ENCODE measurements at places on chromosomes 4 and X. TPM values are rescaled to one million over a fixed set of nuclear protein-coding genes. Genes with fewer than 3 reads are reported as not detected.
A peak's percentile ranks its signal among the peaks of the same experiment; 100 is the strongest.

Gene NXF2B
- total RNA-seq, result not detected

Gene CXorf49B
- not detected for total RNA-seq

Gene MBTPS2
- total RNA-seq, result 13.8 TPM

Gene KIT
- 23.2 TPM for total RNA-seq

Gene EREG
- total RNA-seq, result 3.3 TPM

Gene AMBN
- not detected for total RNA-seq

Gene TMPRSS11B
- not detected for total RNA-seq

DNA sequence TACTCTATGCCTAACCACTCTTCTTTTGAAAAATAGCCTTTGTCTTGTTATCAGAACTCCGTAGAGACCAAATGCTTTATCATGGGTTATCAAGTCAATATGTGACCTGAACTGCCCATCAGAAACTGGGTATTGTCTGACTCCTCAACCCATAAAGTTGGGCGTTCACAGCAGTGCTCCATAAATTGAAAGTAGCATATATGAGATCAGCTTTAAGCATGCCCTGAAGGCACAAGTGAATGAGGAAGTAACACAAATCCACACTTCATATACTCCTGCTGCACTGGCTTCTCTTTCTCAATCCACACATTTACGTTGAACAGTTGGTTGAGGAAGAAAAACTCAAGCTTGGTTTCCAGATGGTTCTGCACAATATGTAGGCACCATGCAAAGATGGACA lies 1106.0 kb downstream of the STIM2 start:
- no peaks in the 10 kb centered on the region for H3K27me3 ChIP-seq
- H3K4me1 ChIP-seq, result no peaks in the 10 kb centered on the region
- H3K36me3 ChIP-seq, result no peaks in the 10 kb centered on the region
- DNase-seq, result no peak
- no peak overlapping the region for H3K27ac ChIP-seq

- peaks cover 3% of the 10 kb centered on the region for H3K36me3 ChIP-seq
- H3K27me3 ChIP-seq, result no peaks in the 10 kb centered on the region
- DNase-seq, result no peak
Observed at GRCh38 chr4:47531241-47531953, 46.3 kb downstream of the ATP10D start.

GRCh38 chr4:93243262-93243661 lies 585.3 kb upstream of the ATOH1 start:
- no peak for DNase-seq
- H3K4me1 ChIP-seq, result no peaks in the 10 kb centered on the region
- no peaks in the 10 kb centered on the region for H3K36me3 ChIP-seq

DNA sequence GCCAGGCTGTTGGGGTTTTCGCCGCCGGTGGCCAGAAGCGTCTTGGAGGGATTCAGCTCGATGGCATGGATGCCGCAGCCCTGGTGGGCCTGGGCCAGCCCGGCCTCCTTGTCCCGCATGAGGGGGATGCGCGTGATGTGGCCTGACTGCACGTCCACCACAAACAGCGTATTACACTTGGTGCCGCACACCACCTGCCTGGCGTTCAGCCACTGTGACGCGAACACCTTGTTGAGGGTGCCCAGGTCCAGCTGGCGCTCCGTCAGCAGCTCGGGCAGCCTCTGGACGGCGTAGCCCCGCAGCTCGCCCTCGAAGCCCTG lies 728 bp downstream of the DCAF12L2 start:
- H3K4me3 ChIP-seq, result peak overlapping the region; percentile 40
- DNase-seq, result no peak
- no peaks in the 10 kb centered on the region for H3K27me3 ChIP-seq
- no peaks in the 10 kb centered on the region for H3K36me3 ChIP-seq

DNA sequence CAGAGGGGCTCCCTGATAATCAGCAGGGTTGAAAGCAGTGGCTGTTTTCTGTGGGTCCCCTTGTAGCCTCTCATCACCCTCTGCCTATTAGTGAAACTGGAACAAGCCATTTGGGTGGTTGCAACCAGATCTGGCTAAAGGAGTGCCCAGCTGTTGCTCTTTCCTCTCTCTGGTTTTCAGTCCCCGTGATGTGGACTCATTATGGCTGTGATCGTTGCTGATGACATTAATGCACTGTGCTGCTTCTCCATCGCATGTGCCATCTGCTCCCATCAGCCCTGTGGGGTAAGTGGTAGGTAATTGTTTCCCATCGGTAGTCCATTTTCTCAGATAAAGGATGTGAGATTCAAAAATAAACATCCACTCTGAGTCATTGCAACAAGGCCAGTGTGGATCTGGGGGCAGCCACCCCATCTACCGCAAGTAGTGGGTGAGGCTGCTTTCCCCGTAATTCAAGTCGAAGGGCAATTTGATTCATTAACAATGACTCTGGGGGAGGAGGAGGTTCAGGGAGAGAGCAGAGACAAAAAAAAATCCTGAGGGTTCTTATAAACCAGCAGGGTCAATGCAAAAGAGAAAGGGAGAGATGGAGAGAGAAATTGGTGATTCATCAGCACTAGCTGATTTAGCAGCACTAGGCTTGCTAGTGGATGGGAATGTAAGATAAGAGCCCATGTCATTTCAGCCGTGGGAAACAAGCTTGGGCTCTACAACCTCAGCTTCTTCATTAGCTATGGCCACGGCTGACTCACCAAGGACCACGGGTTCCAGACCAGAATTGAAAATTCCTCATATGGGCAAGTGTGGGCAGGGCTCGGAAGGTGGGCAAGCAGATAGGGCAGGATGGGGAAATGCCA lies 357.8 kb downstream of the MID1IP1 start:
- peaks cover 63% of the 10 kb centered on the region for H3K27me3 ChIP-seq
- H3K27ac ChIP-seq, result no peak overlapping the region
- H3K4me3 ChIP-seq, result no peak overlapping the region
- no peaks in the 10 kb centered on the region for H3K4me1 ChIP-seq
- DNase-seq, result no peak
- H3K36me3 ChIP-seq, result no peaks in the 10 kb centered on the region

DNA sequence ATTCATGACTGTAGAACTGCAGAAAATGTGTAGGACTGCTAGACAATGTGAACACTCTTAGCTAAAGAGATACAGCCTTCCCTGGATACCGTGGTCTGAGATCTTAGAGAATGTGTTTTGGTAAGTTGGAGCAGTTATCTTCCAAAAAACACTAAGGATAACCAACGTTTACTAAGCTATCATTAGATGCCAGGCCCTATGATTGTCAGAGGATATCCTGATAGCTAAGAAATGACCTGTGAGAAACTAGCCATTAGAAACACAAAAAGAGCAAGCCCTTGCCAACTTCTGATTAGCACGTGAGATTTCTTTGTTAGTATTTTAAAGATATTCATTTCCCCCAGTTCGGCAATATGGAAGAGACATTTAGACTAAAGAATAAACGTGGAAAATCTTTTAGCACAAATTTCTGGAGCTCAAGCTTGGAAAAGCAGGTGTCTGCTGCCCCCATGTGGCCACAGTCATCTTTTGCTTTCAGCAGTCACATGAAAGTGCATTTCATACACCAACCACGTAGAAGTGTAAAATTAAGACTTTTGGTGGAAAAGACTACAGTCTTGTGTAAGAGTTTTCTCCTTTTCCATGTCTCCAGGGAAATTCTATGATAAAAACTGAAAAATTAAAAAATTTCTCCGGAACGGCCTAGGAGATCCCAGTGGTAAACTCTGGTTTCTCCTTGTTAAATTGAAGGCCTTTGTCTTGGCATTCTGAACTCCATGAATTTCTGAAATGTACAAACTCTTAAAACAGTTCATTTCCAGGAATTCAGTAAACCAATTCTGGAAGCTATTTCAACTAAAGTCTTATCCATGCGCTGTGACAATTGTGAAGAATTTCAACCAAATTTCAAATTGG lies 136.4 kb downstream of the ZNF674 start:
- DNase-seq, result peak; percentile 36
- H3K27ac ChIP-seq, result peak overlapping the region; percentile 9
- H3K4me3 ChIP-seq, result no peak overlapping the region
- H3K27me3 ChIP-seq, result peaks cover 13% of the 10 kb centered on the region

- no peak for DNase-seq
- no peaks in the 10 kb centered on the region for H3K4me1 ChIP-seq
- no peaks in the 10 kb centered on the region for H3K27me3 ChIP-seq
- H3K36me3 ChIP-seq, result no peaks in the 10 kb centered on the region
Observed at GRCh38 chr4:83112231-83112630, 2.3 kb downstream of the PLAC8 start.

- H3K4me1 ChIP-seq, result no peaks in the 10 kb centered on the region
- H3K4me3 ChIP-seq, result no peak overlapping the region
- no peaks in the 10 kb centered on the region for H3K27me3 ChIP-seq
Observed at GRCh38 chr4:177517862-177518261, 75.6 kb upstream of the AGA start.

DNA sequence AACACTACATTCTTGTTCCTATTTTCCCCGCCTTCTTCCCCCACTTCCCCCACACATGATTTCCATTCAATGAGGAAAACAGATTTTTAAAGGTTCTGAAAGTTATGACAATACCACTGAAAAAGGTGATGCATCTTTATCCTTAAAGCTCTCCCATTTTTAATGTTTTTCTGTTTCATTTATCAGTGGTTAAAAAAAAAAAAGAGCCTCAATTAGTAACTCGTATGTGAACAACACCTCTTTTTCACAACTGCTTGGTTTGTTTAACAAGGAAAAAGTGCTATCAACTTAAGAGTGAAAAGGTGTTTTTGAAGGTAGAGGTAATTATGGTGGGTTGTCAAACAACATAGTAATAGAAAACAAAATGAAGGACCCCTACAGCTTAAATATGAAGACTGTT lies 8.2 kb upstream of the CAMK2D start:
- no peak for DNase-seq
- H3K4me1 ChIP-seq, result no peaks in the 10 kb centered on the region
- no peaks in the 10 kb centered on the region for H3K27me3 ChIP-seq
- H3K4me3 ChIP-seq, result no peak overlapping the region
- H3K36me3 ChIP-seq, result no peaks in the 10 kb centered on the region
- no peak overlapping the region for H3K27ac ChIP-seq

DNA sequence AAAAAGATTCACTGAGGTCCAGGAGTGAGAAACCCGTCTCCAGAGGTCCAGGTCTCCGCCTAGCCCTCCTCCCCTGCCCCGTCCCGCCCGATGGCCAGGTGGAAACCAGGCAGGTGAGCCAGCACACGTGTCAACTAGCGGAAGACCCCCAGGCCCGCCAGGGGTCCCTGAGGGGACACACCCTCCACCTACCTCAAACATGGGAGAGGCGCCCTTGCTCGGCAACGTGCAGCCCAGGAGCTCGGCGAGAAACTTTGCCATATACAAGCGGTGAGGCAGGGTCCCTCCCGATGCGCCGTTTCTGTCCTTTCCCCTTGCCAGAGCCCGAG lies 330.0 kb downstream of the HNRNPD start:
- H3K36me3 ChIP-seq, result no peaks in the 10 kb centered on the region
- no peak overlapping the region for H3K27ac ChIP-seq
- H3K27me3 ChIP-seq, result no peaks in the 10 kb centered on the region
- DNase-seq, result no peak
- no peaks in the 10 kb centered on the region for H3K4me1 ChIP-seq

GRCh38 chr4:96136056-96136455 lies 296.2 kb downstream of the PDHA2 start:
- no peaks in the 10 kb centered on the region for H3K27me3 ChIP-seq
- no peak for DNase-seq
- H3K36me3 ChIP-seq, result no peaks in the 10 kb centered on the region
- H3K4me3 ChIP-seq, result no peak overlapping the region
- no peak overlapping the region for H3K27ac ChIP-seq

GRCh38 chrX:68872171-68872570 lies 43.4 kb downstream of the EFNB1 start:
- H3K4me3 ChIP-seq, result no peak overlapping the region
- H3K27me3 ChIP-seq, result no peaks in the 10 kb centered on the region
- no peak overlapping the region for H3K27ac ChIP-seq
- no peak for DNase-seq

- H3K27ac ChIP-seq, result no peak overlapping the region
- no peaks in the 10 kb centered on the region for H3K36me3 ChIP-seq
- no peaks in the 10 kb centered on the region for H3K27me3 ChIP-seq
- no peak overlapping the region for H3K4me3 ChIP-seq
- no peaks in the 10 kb centered on the region for H3K4me1 ChIP-seq
- DNase-seq, result no peak
Observed at GRCh38 chr4:11409632-11410031, 19.1 kb downstream of the HS3ST1 start.

- no peaks in the 10 kb centered on the region for H3K36me3 ChIP-seq
- no peak overlapping the region for H3K27ac ChIP-seq
- no peak for DNase-seq
- H3K27me3 ChIP-seq, result no peaks in the 10 kb centered on the region
- H3K4me1 ChIP-seq, result no peaks in the 10 kb centered on the region
Observed at GRCh38 chr4:15361529-15361928, 66.3 kb upstream of the C1QTNF7 start.

DNA sequence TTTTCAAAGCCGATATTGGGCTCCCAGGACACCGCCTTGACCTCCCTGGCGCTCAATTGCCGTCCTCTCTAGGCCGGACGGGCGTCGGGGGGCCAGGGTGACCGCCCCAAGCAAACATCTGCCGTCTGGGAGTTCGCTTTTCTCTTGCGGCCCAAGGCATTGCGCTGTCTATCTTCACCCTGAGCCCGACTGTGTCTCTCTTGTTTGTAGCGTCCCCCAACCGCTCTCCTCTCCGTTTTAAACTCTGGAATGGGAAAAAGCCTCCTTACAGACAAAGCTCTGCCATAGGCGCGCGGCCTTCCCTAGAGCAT lies 551 bp upstream of the ARX start:
- peaks cover 7% of the 10 kb centered on the region for H3K27me3 ChIP-seq
- no peak overlapping the region for H3K4me3 ChIP-seq
- no peak overlapping the region for H3K27ac ChIP-seq
- H3K36me3 ChIP-seq, result no peaks in the 10 kb centered on the region
- H3K4me1 ChIP-seq, result no peaks in the 10 kb centered on the region

- H3K4me3 ChIP-seq, result no peak overlapping the region
- no peaks in the 10 kb centered on the region for H3K36me3 ChIP-seq
- H3K27ac ChIP-seq, result no peak overlapping the region
- no peaks in the 10 kb centered on the region for H3K4me1 ChIP-seq
- no peaks in the 10 kb centered on the region for H3K27me3 ChIP-seq
Observed at GRCh38 chrX:134821901-134822300, 163.6 kb upstream of the PLAC1 start.

GRCh38 chr4:6772223-6772928 lies 10.2 kb upstream of the KIAA0232 start:
- H3K4me3 ChIP-seq, result no peak overlapping the region
- peak; percentile 86 for DNase-seq
- no peaks in the 10 kb centered on the region for H3K27me3 ChIP-seq
- peak overlapping the region; percentile 86 for H3K27ac ChIP-seq
- peaks cover 5% of the 10 kb centered on the region for H3K4me1 ChIP-seq
- H3K36me3 ChIP-seq, result no peaks in the 10 kb centered on the region

GRCh38 chr4:185524888-185525863 lies 10.1 kb downstream of the PDLIM3 start:
- H3K27ac ChIP-seq, result no peak overlapping the region
- no peaks in the 10 kb centered on the region for H3K36me3 ChIP-seq
- no peak overlapping the region for H3K4me3 ChIP-seq
- no peaks in the 10 kb centered on the region for H3K27me3 ChIP-seq
- no peaks in the 10 kb centered on the region for H3K4me1 ChIP-seq
- DNase-seq, result no peak

DNA sequence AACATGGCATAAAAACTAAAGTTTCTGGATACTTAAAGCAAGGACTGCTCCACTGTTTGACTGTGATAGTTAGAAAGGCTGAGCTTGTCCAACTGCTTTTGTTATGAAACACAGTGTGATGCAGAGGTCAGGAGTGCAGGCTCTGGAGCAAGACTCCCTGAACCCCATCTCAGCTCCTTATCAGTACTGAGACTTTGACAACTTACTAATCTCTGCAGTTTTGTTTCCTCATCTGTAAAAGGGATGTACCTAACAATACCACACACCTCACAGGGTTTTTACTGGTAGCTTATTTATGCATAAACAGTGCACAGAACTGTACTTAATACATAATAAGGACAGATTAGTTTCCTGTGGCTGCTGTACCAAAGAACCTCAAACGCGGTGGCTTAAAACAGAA lies 804.3 kb downstream of the FSTL5 start:
- H3K4me1 ChIP-seq, result no peaks in the 10 kb centered on the region
- no peak overlapping the region for H3K27ac ChIP-seq
- no peak for DNase-seq
- no peaks in the 10 kb centered on the region for H3K36me3 ChIP-seq

Data from breast epithelium (tissue), 4 donors.